ENCODE measurements at places on chromosomes 2 and 18.

DNA sequence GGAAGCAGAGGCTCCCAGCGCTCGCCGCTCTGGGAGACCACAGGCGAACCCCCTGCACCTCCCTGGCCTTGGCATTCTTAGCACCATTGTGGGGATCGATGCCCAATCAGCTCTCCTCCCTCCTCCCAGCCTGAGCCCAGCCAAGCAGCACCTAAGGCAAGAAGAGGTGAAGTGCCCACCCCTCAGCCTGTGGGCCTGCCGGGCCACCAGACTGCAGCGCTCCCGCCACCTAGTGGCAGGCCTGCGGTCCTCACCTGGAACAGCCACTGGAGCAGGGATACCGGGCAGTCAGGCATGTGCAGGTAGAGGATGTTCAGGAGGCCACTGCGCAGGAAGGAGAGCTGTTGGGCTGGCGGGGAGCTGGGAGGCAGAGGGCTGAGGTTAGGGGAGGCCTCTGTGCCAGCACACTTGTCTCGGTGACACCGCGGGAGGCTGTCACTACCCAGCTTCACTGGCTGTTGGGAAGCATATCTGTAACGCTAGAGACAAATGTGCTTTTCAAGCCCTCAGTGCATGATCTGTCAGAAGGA lies 35.2 kb downstream of the FAM178B start:
- peak; percentile 90 for DNase-seq

DNA sequence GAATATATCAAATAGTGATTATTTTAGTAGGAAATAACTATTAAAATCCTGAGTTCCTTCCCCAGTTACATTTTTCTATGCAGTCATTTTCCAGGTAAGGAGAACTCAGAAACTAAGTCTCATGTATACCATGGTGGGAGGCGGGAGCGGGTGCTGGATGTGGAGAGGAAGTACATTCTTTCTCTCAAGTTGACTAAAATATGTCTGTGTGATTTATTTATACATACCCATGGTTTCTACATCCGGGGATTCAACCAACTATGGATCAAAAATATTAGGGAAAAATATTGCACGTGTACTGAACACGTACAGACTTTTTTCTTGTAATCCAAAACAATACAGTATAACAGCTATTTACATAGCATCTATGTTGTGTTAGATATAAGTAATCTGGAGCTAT lies 6.8 kb downstream of the ZCCHC2 start:
- no peak for DNase-seq

DNA sequence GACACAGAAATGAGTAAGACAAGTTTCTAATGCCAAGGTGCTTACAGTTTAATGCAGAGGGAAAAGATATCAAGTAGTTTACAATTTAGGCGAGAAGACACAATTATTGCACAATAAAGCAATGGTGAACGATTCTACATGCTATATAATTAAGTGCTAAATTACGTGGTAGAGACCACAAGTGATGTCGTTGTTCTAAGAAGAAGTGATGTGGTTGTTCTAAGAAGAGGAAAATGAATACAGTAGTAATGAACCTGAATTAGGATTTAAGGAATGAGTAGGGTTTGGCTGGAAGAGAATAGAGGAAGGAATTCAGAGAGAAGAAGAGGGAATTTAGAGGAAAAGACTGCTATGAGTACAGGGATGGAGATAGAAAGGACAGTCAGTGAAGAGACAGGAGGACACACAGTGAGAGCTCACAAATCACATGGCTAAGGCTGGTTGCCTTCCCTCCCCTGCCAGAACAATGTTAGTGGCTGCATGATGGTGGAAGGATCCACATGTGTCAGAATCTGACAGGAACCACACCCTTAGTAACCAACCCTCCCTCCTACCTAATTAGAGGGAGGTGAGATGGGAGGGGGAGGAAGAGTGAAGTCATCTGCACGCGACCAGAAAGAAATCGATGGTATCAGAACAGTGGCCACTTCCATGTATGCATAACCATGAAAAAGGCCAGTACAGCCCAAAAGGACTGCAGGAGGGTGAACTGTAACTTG lies 44.7 kb downstream of the M1AP start:
- no peak for DNase-seq

- DNase-seq = peak; percentile 68
Observed at GRCh38 chr18:25167612-25168410, 184.2 kb downstream of the ZNF521 start.

GRCh38 chr2:11676640-11677039 lies 6.6 kb upstream of the NTSR2 start:
- DNase-seq = no peak

- no peak for DNase-seq
Observed at GRCh38 chr2:200577027-200577426, 8.8 kb upstream of the AOX1 start.

- no peak for DNase-seq
Observed at GRCh38 chr2:6937157-6937556, 19.9 kb downstream of the RNF144A start.

- DNase-seq = no peak
Observed at GRCh38 chr2:121570667-121571055, 40.0 kb downstream of the RNU4ATAC start.

- no peak for DNase-seq
Observed at GRCh38 chr18:56267334-56267733, 371.1 kb downstream of the TXNL1 start.

DNA sequence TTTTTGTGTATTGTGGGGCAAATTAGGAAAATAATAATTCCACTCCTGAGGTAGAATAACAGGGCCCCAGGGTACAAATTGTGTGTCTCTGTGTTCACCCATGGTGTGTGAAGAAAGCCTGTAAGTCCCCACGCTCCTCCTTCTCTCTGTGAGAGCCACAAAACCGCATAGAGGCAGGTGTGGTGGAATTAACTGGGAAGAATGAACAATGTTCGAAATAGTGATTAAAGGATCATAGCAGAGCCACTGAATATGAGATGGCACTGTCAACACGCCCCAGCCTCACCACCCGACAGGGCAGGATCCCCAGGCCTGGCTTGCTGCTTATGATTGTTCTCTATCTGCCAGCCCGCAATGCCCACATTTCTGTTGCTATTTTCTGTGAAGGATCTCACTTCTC lies 14.1 kb downstream of the IL1RN start:
- no peak for DNase-seq

- DNase-seq = no peak
Observed at GRCh38 chr18:574149-574860, 5.9 kb upstream of the CETN1 start.

- no peak for DNase-seq
Observed at GRCh38 chr18:6683112-6683876, 46.2 kb upstream of the ARHGAP28 start.

GRCh38 chr2:237132799-237133198 lies 47.1 kb downstream of the COPS8 start:
- DNase-seq = no peak

DNA sequence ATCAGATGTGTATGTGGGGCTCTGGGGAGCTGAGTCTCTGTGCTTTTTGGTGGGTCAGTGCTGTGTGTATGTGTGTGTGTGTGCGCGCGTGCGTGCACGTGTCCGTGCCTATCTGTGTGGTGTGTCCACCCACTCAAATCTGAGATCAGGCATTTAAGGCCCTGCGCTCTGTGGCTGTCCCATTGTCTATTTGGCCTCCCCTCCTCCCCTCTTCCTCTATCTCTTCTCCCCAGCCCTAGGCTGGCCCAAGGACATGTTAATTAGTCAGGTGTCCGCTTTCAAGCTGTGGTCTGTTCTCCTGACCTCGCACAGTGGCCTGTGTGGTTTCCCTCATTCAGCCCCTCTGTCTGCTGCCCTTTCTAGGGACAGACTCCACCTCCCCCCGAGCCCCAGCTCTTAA lies 136.4 kb downstream of the DYSF start:
- DNase-seq = no peak

DNA sequence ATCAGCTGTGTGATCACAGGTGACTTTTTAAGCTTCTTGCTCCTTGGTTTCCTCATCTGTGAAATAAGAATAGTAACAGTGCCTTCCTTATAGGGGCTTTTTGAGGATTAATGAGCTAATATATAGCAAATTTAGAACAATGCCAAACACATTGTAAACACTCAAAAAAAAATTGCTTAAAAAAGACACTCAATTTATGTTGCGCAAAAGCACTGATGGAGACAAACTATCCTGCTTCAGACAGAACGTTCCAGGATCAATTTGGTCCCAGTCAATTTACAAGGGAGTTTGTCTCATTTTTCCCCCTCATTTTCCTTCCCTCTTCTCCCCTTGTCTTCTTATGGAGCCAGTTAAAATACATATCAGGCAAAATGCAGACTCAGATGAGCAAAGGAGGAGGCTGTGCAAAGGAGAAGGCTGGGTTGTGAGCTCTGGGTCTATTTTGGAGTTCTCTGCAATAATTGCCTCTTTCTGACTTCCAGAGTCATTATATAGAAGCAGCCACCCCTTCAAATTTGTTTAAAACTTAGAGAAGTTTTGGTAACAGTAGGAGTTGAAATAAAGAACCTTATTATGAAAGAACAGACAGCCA lies 83.7 kb downstream of the SOCS6 start:
- no peak for DNase-seq

DNA sequence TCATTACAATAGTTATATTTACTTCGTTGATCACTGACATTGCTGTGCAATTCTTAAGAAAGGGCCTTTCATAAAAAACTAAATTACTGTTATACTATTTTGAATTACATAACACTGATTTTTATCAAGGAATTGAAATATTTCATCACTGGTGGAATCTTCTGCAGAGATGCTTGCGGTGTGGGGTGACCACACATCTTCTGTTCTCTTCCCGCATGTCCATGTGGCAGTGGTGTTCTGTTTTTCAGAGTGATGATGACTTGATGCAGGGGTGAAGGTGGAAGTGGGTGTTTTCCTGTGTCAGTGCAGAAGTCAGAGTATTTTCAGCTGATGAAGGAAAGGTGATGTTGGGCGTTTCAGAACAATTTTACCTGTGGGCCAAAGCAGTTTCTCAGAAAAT lies 7.0 kb downstream of the CNDP2 start:
- no peak for DNase-seq

DNA sequence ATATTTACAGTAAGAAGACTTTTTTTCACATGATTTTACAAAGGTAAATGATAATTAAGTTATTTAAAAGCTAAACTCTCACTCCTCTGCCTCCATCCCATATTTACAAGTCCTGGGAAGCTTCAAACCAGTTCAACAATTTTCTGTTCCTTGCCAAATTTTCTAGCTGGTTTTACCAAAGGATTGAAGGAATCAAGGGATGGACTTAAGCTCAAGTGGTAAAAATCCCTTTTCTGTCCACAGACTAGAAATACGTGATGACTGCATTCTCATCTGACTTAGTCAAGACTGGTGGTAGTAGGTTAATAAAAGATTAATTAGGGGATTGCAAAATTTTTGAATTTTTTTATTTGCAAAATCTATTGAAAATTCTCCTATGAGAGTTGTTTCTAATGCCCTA lies 297.3 kb downstream of the MTX2 start:
- DNase-seq = no peak

DNA sequence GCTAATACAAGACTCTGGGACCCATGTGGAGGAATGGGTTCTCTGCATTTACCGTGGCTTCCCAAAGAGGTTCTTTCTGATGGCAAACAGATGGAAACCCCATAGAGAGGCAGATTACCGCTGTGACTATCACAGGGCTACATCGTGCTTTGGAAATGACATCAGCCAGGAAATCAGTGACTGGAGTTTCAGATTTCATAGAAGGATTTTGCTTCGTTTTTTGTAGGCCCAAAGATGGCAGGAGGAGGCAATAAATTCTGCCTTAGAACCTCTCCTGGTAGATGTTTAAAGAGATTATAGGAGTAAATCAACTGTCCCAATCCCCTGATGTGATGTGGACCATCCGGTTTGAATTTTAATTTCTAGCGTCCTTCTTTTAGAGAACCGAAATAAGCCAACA lies 214.1 kb downstream of the AGPS start:
- DNase-seq = peak; percentile 41

GRCh38 chr2:12435430-12436222 lies 281.1 kb upstream of the TRIB2 start:
- DNase-seq = no peak

- no peak for DNase-seq
Observed at GRCh38 chr2:223081789-223082188, 29.8 kb downstream of the KCNE4 start.

- DNase-seq = no peak
Observed at GRCh38 chr2:223313101-223313500, 261.1 kb downstream of the KCNE4 start.

- DNase-seq = no peak
Observed at GRCh38 chr2:42105330-42106256, 57.8 kb downstream of the PKDCC start.

- no peak for DNase-seq
Observed at GRCh38 chr2:1488181-1488671, 75.0 kb downstream of the TPO start.

- DNase-seq = peak; percentile 12
Observed at GRCh38 chr2:191790737-191791136, 56.2 kb downstream of the CAVIN2 start.

DNA sequence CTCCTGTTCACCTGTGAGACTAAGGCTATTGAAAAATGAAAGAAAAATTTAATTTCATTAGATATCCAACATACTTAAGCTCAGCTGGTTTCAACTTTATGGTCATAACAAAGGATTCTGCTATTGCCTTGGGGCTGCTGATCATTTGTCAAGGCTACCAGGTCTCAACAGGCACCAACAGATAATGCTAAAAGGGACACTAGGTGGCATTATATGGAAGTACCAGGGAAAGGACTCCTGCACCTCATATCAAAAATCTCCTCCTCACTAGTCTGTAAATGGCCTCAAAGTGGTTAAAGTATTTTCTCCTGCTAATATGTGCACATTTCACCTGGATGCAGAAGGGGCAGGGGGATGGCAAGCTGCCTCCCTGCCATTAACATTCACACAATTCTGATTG lies 167.9 kb upstream of the REG3A start:
- DNase-seq = peak; percentile 12

- DNase-seq = no peak
Observed at GRCh38 chr2:22079583-22079982, 955.8 kb downstream of the TDRD15 start.

DNA sequence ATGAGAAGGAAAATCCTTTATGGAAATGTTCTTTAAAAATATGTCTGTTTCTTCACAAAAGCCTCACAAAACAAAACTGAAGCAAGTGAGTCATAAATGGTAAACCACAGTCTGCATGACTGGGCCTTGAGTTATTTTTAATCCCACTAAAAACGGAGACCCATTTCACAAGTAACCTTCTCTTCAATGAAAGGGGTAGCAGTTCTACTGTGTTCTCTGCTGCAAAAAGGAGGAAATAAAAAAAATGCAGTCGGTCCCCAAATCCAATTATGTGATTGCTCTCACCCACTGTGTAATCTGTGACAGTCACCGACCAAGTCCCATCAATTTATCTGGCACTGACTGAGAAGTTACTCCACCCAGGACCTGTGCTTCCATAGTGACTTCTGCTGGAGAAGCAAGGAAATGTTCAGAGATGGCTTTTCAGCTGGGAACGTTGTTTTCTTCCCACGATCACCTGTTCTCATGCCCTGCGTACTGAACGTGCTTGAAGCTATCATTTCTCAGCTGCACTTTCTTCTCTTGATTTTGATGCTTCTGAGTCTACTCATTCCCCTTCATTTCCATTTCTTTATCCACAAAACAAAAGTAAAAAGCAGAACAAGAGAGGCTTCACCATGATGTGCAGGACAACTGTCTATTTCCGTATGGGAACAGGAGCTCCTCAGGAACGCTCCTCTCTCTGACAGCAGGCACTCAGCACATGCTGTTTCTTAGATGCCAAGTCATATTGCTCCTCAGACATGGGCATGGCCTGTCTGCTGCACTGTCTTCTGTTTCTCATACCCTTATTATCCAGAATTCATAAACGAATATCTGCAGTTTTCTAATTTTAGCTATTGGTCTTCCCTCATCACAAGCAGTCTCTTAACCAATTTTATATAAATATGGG lies 80.0 kb upstream of the TMEM200C start:
- DNase-seq = peak; percentile 49
